ENCODE measurements at places on chromosomes 1 and 21.

- DNase-seq: no peak
Observed at GRCh38 chr1:63792152-63792551, 18.3 kb downstream of the ROR1 start.

- DNase-seq: peak; percentile 25
Observed at GRCh38 chr21:42056468-42056867, 14.6 kb upstream of the UMODL1 start.

- no peak for DNase-seq
Observed at GRCh38 chr1:8152731-8153702, 126.9 kb upstream of the ERRFI1 start.

DNA sequence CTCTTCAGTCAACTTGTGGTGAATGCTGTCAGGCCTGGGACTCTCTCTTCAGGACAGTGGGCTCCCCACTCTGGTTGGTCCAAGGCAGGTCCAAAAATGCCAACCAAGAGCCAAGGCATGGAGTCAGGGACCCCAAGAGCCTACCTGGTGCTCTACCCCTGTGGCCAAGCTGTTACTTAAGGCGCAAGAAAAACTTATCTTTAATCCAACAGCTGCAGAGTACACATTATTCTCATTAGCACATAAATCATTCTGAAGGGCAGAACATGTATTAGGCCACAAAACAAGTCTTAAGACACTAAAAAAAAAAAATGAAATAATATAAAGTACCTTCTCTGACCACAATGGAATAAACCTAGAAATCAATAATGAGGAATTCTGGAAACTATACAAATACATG, 65.7 kb downstream of the FAF1 start:
- no peak for DNase-seq

- DNase-seq: no peak
Observed at GRCh38 chr1:201026836-201027235, 3.3 kb upstream of the KIF21B start.

- no peak for DNase-seq
Observed at GRCh38 chr21:28754127-28754611, 238.5 kb downstream of the LTN1 start.
